Kidney epithelial cell (primary cell): ENCODE measurements at places on chromosomes 16 and 17. TPM values are rescaled to one million over a fixed set of nuclear protein-coding genes. Genes with fewer than 3 reads are reported as not detected.

DNA sequence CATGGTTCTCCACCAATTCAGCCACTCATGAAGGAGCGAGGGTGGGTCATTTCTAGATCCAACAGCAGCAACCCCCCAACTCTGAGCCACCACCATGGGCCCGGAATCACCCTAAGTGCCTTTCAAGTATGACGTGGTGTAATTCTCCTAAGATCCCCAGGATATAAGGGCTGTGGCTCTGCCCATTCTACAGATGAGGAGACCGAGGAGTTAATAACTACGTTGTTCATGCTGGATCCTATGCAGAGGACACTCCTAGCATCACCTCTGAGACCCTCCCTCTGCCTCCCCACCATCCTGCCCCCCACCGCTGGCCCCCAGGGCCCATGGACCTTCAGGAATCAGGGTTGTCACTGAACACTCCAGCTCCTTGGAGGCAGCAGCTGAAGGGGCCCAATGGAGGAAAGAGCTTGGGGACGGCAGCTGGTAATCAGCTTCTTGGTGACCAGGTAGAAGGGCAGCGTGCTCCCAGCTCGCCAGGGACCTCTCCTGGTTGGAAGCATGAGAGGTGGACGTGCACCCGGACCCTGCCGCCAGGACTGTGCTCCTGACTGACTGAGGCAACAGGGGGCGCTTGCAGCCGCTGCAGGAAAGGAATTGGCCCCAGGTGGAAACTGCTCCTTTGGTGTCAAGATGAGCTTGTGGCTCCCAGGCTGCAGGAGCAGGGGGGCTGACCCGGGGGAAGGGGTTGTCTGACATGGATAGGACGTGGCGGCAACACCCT, 28.2 kb upstream of the CACNG1 start:
- no peak for DNase-seq

GRCh38 chr16:73002866-73003265, 45.1 kb downstream of the ZFHX3 start:
- no peak for DNase-seq

DNA sequence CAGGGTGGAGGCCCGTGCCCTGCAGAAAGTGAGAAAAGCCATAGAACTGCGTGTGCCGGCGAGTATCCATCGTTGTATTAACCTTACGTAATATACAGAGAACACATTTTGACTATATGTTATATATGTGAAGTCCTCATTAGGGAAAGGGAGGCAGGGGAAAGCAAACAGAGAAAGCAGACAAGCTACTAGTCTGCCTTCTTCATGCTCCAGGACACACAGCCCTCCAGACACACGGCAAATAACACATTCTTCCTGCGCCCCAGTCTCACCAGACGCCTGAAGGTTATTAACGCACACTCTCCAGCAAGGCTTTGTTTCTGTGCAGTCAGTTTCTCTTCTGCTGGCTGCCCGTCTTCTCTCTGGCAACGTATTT, 28.8 kb downstream of the PRDM7 start:
- no peak for DNase-seq

DNA sequence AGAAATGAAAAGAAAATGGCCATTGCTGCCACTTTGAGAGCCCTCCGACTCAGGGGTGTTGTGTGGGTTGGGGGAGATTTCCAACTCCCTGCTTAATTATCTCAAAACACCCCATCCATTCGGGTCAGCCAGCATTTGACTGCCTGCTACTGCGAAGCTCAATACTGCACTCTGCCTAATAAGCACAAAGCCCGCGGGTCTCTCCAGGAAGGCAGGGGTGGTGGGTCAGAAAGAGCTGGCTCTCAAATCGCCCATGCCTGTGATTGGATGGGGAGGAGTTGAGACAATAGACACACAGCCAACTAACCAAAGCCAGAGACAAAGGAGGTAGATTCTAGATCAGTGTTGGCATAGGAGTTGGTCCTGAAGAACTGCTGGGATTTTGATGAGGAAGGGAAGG, 2.3 kb upstream of the XAF1 start:
- no peak for DNase-seq

DNA sequence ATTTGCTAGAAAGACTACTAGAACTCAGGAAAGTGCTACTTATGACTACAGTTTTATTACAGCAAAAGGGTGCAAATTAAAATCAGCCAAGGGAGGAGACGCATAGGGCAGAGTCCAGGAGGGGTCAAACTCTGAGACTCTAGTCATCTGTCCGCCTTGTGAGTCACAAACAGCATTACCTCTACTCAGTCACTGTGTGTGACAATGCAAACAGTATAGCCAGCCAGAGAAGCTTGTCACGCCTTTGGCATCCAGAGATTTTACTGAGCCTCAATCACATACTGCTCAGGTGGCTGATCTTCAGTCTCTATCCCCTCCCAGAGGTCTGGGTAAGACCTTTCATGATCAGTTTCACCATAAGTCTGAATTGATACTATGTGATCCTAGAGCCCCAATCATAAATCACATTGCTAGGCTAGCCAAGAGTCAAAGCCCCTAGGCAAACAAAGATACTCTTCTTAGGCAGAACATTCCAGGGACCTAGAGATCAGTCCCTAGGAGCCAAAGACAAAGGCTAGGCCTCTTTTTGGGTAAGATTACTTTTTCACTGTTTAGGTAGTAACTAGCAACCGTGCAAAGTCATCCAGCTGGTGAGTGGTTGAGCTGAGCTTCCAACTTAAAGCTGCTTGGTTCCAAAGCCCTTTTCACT, 48.8 kb upstream of the CLEC19A start:
- no peak for DNase-seq

GRCh38 chr16:85400305-85401205, 212.6 kb upstream of the GSE1 start:
- no peak for DNase-seq

KRTAP4-9 gene
- total RNA-seq, result not detected in 2 replicates

DNA sequence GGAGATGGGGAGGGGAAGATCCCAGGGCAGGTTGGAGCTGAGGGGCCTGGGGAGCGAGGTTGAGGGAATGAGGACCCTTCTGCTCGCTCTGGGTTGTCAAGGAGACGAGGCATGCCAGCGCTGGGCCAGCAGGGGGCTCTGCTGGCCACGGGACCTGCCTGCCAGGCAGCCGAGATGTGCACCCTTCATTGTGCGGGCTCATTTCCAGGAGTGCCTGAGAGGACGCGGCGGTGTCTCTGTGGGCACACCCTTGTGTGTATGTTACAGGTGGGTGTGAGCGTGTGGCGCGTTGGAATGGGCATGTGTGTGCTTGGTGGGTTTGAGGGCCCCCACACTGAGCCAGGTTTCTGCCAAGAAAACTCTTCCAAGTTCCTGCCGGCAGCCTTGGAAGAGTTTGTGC, 15.9 kb downstream of the ARHGAP23 start:
- DNase-seq, result no peak

GRCh38 chr17:79455636-79456035, 155.2 kb downstream of the RBFOX3 start:
- DNase-seq, result no peak

DNA sequence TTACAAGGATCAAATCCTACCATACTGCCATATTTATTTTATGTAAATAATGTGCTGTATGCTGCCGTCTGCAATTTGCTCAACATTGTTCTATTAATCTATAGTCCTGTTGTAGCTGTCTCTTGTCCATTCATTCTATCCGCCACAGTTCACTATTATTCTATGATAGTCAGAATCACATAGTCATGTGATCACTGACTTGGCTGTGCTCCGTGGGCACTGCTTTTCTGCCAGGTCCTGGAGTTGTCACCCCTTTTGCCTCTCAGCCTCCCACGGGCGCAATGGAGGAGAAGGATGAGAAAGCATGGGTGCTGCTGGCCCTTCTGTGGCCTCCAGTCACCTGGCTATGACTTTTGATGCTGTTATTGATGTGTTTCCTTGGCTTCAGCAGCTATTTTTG, 37.3 kb upstream of the ANKFY1 start:
- no peak for DNase-seq
